ENCODE measurements at places on chromosomes 16 and 17.

DNA sequence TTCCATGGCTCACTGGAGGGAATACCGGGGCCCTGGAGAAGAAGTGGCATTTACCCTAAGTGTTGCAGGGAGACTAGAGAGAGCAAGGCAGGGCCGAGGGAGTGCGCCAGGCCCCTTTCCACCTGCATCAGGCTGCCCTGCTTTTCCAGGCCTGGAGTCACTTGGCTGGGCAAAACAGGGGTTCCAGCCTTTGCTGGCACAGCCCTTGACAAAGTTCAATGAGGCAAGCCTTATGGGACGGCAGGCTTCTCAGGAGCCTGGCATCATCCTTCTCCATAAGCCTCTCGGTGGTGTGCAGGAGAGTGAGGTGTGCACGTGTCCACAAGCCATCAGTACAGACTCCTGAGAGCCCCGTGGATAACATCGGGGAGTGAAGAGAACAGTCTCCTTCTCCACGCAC lies 27.1 kb downstream of the CACNA1G start:
- no peak for DNase-seq

- DNase-seq, result peak; percentile 50
Observed at GRCh38 chr17:72373910-72374741, 253.3 kb downstream of the SOX9 start.

DNA sequence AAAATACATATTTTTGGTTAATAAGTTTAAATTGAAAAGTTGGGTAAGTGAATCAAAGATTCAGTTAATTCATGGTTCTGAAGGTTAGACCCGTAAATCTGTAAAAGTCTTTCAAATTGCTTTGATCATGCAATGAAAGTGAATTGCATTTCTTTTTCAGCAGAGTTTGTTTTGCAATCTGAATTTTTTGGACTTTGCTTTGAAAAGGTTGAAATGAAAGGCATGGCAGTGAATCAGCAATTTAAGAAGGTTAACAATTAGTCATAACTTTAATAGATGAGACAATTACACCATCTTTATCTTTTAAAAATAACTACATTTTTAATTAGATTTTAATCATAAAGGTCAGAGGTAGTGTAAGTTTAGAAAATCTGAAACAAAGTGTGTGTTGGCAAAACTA lies 310.9 kb upstream of the KCNJ16 start:
- DNase-seq, result no peak

- DNase-seq, result no peak
Observed at GRCh38 chr17:57751348-57751971, 6.4 kb upstream of the CCDC182 start.

DNA sequence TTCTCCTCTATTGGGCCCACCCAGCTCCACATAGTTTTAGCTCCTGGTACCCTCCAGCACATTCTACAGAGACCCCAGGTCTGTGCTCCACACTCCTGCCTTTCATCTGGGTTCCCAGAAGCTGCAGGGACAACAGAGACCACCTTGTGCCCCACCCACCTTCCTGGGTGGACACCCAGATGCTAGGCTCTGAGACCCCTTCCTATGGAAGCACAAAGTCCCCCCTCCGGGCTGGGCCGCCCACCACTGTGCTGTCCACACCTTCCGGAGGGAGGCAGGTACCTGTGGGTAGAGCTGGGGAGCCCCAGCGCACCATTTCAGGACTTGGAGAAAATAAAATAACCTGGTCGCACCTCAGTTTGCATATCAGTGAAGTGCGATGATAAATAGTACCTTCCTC lies 224.9 kb upstream of the FOXF1 start:
- DNase-seq, result no peak

DNA sequence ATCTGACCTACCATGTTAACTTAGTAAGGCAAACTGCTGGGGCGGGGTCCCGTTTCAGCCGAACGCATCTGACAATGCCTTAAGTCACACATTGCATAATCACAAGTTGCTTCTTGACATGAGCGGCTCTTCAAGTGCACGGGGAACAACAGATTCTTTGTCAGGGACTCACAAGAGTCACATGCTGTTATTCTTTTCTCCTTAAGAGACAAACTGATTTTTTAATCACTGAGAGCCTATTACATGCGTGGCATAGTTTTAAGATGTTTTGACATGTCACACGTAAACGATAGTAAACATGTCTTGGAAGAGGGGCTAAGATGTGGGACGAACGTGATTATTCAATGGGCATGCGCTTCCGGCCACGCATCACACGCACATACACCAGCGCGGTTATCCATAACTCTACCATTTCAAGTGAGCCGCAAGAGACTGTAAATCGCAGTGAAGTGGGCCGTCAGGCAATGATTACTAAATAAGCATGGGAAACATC lies 63.4 kb downstream of the ADCY9 start:
- peak; percentile 91 for DNase-seq

DNA sequence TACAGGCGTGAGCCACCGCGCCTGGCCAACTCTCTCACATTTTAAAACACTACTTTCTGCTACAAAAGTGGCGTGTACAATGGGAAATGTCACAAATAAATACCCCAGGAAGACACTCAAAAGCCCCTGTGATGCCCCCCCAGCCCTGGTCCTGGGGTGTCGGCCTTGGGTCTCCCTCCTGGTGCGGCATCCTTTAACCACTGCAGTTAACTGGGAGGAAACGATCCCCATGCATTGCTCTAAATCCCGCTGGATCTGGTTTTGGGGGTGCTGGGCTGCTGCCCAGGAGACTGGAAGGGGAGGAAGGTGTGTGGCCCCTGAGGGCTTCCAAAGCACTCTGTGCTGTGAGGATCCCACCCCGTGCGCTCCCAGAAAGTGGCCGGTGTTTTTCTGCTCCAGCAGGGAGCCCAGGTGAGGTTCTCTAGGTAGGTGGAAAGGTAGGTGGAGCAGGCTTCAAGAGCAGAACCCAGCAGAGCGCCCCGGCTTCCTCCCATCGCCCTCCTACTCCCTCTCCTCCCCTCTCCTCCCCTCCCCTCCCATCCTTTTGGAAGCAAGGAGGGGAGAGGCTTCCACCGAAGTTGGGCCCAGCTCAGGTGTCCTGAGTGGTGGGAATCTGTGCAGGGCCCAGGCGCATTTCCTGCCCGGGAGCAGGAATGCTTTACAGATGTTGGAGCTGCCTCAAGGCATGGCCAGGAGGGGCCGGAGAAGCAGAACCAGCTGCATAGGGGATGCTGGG lies 363.3 kb downstream of the SEC14L1 start:
- no peak for DNase-seq

GRCh38 chr17:48236681-48237134 lies 129.1 kb downstream of the SNX11 start:
- DNase-seq, result no peak

DNA sequence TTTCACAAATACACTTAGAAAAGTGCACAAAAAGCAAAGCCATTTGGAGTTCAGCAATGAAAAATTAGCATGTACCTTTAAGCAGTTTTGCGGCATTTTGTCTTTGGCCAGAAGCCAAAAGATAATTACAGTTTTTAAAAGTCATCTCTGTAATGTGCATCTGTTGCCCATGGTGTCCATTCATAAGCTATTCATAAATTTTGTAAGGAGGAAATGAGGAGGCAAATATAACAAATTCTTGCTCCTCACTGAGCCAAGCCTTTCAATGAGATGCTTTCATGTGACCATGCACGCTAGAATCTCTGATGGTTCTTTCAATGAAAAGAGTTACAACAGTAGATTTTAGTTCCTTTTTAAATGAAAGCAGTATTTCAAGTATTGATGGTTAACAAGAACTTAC lies 247.1 kb upstream of the MON1B start:
- DNase-seq, result no peak
